AG08396 (cell line): ENCODE measurements at places on chromosomes 4 and X.

- DNase-seq, result peak; percentile 56
These were observed 24.1 kb downstream of the ZCCHC12 start for GRCh38 chrX:118847676-118848075.

DNA sequence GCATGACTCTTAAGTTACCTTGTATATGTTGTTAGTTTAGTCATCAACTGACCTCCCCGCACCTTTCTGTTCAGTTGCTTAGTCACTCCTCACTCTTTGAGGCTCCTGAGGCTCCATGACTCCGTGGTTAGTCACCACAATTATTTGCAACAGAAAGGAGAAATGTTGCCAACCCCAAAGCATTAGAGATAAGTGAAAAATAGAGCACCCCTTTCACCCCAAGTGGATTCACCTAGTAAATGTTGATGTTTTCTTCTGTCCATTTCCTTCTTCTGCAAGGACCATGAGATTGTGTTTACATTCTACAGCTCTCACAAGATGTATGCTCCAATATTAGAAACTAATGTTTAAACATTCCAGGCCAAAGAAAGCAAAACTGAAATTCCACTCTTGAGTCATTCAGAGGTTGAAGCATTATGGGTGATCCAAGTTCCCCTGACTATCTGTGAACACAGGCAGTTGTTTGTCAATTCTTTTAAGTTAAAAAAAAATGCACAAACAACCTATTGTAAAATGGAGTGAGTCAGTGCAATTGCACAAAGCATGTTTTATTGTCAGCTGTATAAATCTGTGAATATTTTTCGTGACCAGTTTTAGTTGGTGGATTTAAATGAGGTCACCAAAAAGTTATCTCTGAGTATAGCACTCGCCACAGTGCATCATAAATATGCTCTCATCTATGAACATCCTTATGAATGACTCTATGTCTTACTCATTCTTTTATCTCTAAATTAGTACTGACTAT is 552.4 kb upstream of the MAGEB2 start:
- DNase-seq, result peak; percentile 68

GRCh38 chr4:75698162-75698962 is 25.2 kb upstream of the G3BP2 start:
- DNase-seq, result no peak

DNA sequence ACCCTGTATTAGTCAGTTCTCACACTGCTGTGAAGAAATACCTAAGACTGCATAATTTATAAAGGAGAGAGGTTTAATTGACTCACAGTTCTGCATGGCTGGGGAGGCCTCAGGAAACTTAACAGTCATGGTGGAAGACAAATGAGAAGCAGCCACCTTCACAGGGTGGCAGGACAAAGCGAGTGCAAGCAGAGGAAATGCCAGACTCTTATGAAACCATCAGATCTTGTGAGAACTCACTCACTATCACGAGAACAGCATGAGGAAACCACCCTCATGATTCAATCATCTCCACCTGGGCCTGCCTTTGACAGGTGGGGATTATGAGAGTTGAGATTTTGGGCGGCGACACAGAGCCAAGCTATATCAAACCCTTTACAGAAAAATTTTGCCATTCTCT is 722.4 kb downstream of the RAB28 start:
- no peak for DNase-seq

DNA sequence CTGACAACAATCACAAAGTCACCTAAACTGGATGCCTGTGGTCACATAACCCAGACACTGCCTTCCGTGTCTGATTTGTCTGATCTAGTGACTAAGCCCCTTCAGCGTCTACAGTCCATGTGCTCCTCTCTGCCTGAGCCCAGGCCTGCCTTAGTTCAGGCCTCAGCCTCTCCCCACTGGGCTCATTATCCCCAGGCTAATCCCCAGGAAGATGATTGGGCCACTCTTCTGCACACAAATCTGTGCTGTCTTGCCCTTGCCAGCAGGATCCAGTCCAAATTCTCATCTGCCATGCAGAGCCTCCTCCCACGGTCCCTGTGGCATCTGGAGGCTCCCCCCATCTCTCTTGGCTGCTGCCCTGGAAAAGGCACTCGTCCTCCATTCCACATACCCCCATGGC is 96.5 kb downstream of the SLC2A9 start:
- DNase-seq, result no peak

GRCh38 chr4:175048111-175048784 is 130.1 kb downstream of the ADAM29 start:
- DNase-seq, result no peak

DNA sequence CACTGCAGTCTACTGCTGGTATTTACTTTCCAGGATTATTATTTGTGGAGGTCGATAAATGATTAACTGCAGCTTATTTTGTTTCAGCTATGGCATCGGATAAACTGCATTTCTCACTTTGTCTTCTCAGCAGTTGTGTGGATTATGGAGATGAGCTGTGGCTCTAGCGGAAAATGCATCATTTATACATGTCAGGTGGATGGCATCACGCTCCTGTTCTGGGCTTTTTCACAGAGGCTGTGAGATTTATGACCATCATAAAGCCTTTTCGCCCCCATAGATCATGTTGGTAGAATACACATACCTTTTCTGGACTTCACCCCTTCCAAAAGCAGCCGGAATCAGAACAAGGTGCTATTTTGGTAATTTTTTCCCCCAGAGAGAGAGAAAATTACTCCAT is 118.8 kb upstream of the MAGEB18 start:
- DNase-seq, result no peak

DNA sequence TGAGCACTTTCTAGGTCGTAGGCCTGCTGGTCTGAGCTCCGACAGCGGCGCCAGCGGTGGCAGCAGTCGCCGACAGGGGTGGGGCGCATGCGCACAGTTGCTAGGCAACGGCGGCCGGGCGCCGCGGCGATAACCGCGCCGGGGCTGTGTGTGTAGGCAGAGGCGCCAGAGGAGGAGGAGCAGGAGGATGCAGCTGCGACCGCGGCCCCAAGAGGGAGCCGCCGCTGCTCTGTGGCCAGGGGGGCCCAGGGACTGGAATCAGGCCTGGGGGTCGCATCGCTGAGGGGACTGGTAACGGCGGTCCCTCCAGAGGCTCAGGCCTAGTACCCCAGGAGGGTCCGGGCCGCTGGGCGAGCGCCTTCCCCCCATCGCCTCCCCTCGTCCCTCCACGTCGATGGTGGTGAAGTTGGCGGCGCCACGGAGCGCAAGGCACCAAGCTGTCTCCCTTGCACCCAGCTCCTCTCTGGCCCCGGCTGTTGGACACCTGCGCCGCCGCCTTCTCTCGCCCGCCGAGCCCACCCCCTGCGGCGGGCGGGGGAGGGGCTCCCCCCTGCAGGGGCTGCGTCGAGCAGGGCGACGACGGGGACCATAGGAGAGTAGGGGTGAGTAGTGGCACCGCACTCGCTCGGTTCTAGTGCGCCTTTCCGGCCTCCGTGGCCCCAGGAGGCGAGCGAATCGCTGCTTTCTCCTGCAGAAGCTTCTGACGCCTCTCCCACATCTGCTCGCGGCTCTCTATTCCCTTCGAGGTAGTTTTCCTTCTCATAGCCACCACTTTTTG is 58.6 kb upstream of the ZC4H2 start:
- DNase-seq, result peak; percentile 93

DNA sequence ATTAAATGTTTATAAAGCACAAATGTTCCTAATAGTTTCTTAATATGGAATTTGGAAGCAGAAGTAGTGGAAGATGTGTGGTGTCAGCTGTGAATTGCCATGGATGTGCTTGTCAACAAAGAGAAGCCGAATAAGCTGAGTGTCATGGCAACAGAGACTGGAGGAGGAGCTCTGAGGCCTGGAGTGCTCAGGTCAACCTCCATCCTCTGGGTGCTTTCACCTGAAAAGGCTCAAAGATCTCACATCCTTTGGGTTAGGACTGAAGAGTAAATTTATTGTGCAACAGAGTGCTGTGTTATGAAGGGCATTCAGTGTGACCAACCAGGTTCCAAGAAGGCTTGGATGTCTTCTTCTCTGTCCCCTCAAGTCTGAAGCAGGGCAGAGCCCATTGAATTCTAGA is 18.7 kb downstream of the SGMS2 start:
- DNase-seq, result no peak

DNA sequence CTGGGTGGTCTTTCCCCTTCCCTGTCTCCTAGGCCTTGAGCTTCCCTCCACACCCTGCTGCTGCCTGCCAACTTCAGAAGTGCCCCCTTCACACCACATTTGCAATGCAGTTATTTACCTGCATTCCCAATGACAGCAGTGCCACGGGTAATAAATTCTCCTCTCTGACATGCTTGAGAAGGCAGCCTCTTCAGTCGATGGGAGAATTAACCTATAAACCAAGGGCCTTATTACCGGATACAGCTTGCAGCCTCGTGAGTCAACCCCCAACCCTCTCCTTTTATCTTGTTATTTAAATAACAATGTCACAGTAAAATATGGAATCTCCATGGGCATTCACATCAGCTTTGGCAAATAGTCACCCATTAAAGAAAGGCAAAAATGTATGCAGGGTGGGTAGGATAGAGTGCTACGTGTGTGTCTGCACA is 34.7 kb upstream of the LGI2 start:
- no peak for DNase-seq

DNA sequence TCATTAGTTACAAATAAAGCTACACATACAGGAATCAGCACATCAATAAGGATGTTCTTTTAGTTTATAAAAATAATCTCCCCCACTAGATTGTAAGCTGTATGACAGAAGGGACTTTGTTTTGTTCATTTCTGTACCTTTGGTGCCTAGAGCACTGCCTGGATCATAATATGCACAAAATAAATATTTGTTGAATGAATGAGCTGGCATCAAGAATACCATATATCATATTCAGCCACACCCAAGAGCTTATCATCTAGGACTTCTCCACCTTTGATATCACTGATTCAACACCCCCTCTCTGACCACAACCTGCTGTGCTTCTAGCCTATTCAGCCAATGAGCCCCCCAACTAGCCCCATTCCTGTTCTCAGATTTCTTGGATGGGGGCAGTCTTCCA is 10.6 kb downstream of the SYTL4 start:
- DNase-seq, result no peak

DNA sequence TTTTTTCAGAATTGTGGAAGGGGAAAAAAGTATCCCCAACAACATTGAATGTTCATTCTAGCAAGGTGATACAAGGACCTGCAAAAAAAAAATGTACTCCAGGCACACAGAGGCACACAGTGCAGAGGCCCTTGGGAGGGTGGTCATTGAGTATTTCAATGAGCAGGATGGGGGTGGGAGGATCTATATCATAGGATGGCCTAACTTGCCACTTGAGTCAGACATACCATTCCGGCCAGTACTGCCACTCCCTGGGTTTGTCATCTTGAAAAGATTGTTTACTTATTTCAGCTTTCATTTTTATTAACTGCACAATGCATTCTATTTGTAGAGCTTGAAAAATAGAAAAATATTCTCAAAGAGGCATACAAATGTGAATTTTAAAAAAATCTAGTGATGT is 18.7 kb downstream of the ZNF595 start:
- DNase-seq, result no peak

DNA sequence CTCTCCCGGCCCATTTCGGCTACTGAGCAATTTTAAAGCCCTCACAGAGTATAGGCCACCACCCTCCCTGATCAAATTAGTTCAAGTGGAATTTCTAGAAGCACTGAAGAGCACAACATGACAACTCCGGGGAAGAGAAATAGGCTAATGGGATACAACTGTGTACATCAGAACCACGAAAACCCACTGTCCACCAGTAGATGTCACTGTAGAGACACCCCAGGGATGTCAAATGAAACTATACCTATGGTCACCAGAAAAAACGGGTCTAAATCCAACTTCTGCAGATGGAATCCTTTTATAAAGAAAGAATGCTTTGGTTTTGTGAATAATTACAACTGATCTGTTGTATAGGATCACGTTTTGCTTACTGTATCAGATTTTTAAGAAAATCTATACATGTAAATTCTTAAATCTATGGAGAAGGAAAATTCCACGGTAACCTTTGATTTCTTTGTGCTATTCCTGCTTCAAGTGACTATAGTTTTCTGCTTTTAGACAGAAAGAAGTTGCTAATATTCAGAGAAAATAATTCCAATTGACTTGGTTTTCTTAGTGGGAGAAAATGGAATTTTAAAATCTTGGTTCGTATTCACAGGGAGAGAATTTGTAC is 29.5 kb upstream of the MAP3K15 start:
- peak; percentile 74 for DNase-seq
